ENCODE measurements at places on chromosomes 5 and 9. TPM values are rescaled to one million over a fixed set of nuclear protein-coding genes. Genes with fewer than 3 reads are reported as not detected.
A peak's percentile ranks its signal among the peaks of the same experiment; 100 is the strongest.

The CEP78 gene
- polyA plus RNA-seq: 23.1 TPM

The AGGF1 gene
- polyA plus RNA-seq: 18.1 TPM

The HMCN2 gene
- polyA plus RNA-seq: 4.8 TPM

The PAEP gene
- 0.36 TPM for polyA plus RNA-seq

The ZSWIM6 gene
- polyA plus RNA-seq: 7.9 TPM

The PFN3 gene
- not detected for polyA plus RNA-seq

The IL13 gene
- polyA plus RNA-seq: 0.16 TPM

The CCNO gene
- 0.09 TPM for polyA plus RNA-seq

The LHX6 gene
- polyA plus RNA-seq: 3.3 TPM

The CCDC192 gene
- 0.24 TPM for polyA plus RNA-seq

GRCh38 chr5:122073864-122074263 lies 4.2 kb downstream of the LOX start:
- no peak for DNase-seq

DNA sequence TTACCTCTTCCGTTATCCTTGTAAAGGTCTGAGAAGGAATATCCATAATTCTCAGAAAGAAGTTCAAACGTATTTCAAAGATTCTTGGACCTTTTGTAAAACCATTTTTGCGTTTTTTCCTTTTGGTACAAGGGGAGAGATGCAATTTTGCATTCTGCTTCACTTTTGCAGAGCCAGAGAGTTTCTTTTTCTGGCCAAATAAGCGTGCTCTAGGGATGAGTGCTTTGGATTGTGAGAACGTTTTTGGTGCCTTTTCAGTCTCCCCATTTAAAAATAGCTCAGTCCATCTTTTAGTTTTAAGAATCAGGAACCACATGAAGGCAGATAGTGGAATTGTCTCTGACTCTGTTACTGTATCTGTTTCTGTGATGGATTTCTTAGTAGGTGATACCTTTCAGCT lies 1.5 kb downstream of the ARHGAP26 start:
- DNase-seq: peak; percentile 45

GRCh38 chr9:133355881-133356357 lies 368 bp downstream of the SURF1 start:
- no peak for DNase-seq

- DNase-seq: no peak
These were observed 67.0 kb downstream of the FRMD3 start for GRCh38 chr9:83471241-83471640.

DNA sequence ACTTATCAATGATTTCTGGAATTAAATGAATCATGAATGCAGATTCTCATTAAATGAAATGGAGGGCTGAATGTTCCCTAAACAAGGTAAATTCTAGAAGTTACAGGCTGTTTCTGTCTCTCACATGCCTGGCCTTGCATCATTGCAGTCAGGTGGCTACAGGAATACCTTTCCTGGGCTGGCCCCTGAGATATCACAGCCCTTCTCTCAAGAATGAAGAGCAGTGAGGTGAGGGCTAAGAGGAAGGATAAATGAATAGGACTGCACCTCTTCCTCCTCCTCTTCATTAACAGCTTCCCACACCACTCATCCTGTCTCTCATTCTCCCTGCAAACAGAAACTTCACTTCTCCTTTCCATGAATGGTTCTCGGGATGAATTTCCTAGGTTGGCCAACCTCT lies 22.5 kb downstream of the ARHGEF28 start:
- no peak for DNase-seq

- DNase-seq: no peak
These were observed 1266.2 kb upstream of the CDH18 start for GRCh38 chr5:21254161-21254560.

DNA sequence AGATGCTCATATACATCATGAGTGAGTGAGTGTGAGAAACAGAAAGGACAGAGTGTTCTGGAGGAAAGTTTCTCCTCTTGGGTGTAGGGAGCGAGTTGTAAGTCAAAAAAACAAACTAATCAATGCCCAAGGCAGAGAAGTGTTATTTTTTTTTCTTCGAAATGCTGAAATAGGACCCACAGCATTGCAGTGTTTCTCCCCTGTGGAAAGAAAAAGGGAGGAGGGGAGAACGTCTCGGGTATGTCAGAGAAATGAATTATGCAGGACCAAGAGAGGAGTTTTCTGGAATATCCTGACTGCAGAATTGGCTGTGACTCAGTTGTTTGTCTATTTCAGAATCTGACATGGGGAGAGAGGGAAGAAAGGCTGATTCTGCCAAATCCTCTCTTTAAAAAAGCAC lies 337.9 kb upstream of the RFX3 start:
- DNase-seq: no peak

GRCh38 chr5:78747705-78748359 lies 99.3 kb upstream of the LHFPL2 start:
- DNase-seq: peak; percentile 83

DNA sequence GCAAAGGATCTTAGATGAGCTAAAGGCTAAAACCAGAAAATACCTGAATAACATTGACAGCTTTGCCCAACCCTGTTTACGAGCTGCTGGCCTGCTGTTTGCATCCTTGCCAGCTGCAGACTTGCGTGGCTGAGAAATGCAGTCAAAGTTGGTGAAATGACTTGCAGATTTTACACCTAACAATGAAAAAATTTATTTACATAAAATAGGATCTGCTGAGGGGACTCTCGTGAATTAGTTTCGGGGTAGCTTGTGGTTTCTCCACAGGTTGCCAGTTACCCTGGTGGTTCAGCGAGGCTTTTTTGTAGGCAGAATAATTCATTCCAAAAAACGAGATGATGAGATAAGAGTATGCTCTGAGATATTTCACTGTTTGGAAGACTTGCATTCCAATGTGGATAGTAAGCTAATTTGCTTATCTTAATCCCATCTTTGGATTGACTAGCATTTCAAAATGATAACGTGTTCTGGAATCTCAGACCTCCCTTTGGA lies 65.7 kb upstream of the FANCC start:
- no peak for DNase-seq

DNA sequence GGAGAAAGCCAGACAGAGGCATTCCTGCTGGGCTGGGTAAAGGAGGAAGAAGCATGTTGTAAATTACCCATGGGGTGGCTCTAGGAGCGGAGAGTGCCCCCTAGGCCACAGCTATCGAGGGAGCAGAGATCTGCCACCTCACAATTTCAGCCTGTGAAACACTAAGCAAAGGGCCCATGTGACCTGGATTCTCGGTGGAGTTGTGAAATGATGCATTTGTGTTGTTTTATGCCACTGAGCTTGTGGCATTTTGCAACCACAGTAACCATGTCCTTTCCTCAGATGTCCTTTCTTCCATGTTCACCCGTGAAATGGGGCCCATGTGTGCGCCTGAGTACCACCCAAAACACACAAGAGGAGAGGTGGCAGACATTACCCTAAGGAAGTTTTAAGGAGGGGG lies 159.3 kb downstream of the SYK start:
- no peak for DNase-seq

DNA sequence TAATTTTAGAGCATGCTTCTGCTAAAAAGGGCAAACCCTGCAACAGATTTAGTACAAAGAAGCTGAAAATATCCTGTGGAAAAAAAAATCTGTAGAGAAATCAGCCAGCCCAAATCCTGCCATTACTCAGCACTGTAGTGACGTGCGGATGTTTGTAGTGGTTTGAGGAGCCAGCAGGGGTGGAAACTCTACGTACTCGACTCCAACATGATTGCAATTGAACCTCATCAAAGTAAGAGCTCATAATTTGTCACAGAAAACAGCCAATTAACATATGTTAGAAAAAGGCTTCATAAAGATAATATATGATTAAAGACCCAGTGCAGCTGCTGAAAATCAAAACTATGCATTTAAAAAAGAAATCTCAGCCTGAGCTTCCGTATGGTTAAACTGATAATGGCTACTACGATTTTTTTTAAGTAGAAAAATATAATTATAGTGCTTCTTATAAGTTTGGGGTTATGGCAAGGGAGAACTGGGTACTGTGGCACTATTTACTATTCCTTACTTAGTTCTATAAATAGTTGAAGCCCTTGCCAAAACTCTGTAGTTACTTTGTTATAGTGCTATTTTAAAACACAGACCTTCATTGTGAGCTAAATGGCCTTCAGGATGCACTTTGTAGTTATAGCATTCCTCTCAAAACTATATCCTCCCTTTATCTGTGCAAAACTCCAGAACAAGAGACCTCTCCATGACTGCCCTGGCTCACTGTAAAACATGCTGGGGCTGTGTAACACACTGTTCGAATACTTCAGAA lies 49.4 kb downstream of the MEF2C start:
- DNase-seq: peak; percentile 69

DNA sequence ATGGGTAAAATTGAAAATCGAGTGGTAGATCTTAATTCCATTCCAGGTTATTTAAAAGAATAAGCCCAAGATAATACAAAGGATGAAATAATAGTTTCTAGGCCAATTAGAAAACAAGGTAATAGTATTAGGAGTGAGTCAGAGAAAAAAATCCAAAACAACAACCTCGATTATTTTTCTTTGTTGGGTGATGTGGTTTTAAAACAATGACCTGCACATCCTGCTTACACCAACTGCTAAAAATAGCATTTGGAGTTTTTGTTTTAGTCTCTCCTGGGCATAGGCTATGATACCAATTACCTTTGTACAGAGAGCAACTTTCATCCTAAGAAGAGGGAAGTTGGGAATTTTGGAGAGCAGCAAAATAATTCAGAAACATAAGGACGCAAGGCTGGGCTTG lies 101.7 kb upstream of the MYO10 start:
- no peak for DNase-seq

GRCh38 chr9:128136816-128137793 lies 9.6 kb upstream of the PTGES2 start:
- no peak for DNase-seq

DNA sequence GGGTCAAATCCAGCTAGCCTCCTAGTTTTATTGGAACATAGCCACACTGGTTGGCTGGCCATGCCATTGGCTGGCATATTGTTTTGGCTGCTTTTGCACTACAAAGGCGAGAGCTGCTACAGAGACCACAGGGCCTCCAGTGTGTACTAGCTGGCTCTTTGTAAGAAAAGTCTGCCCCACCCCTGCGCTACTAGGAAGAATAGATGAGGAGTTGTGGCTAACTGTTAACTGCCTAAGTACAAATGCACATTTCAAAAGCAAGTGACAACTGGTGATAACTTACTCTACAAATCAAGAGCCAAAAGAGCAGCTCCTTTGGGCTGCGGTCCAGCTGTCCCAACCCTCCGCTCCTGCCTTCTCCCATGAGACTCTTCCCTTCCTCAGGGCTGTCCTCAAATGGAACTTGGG lies 63.9 kb downstream of the SERINC5 start:
- DNase-seq: peak; percentile 50

DNA sequence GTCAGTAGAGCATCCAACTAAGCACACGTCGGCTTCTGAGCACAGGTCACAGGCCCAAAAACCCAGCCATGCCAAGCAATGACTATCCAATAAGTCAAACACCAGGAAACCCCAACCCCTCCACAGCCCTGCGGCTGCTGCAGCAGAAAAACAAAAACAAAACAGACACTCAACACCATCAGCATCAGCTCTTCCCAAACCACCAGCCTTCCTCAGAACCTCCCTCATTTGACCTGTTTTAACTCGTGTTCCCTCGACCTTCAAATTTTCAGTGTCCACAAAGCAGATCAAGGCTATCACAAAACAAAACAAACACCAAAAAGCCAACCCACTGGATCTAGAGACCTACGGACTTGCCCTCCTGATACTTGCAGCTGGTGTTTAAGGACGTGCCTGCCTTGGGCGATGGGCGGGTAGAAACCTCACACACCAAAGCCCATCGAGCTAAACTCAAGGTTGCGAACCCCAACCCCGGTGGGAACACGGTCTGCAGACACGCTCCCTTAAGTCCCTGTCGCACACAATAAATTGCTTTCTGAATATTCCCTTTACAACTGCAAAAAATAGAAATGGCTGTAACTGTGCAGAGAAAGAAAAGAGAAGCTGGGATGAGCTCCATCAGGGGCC lies 247.1 kb upstream of the ANKRD55 start:
- DNase-seq: no peak

GRCh38 chr9:117869287-117869686 lies 165.1 kb downstream of the TLR4 start:
- no peak for DNase-seq

- no peak for DNase-seq
These were observed 172.6 kb downstream of the MAN2A1 start for GRCh38 chr5:109862301-109862700.

GRCh38 chr5:115461093-115461492 lies 83.5 kb downstream of the FEM1C start:
- no peak for DNase-seq

GRCh38 chr5:102249381-102249780 lies 46.7 kb downstream of the SLCO4C1 start:
- DNase-seq: no peak

- DNase-seq: no peak
These were observed 388.0 kb downstream of the ICE1 start for GRCh38 chr5:5810461-5810860.

GRCh38 chr5:30808996-30809395 lies 384.5 kb upstream of the CDH6 start:
- DNase-seq: peak; percentile 30

DNA sequence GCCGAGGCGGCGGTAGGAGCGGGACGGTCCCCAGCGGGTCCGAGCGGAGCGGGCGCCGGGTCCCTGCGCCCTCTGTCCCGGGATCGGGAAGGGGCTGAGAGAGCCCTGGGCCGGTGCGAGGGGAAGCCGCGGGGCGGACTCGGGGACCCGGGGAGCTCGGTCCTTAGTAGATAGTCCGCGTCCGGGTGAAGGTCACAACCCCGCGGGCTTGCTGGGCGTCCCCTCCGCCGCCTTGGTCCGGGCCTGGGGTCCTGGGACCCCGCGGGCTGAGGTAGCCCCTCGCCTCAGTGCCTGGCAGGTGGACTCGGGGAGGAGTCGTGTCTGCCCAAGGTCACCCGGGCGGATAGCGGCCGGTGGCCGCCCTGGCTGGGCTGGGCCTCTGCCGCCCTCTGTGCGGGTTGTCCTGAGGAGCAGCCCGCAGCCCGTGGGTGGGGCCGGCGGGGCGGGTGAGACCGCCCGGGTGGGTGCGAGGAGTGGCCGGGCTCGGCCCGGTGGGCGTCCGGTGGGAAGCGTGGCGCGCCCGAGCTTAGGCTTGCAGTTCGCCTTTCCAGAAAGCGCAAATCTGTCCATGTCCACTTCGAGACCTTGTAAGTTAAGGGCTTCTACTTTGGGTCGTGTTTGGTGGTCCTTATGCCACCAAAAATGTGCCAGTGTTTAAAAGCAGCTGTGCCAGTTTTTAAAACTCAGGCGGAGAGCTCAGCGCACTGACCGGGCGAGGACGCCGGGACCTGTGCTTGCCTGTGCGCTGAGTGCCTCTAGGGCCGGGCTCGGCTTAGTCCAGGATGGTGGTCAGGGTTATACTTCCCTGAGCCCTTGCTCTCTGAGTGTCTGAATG lies 554 bp downstream of the SDHA start:
- no peak for DNase-seq

GRCh38 chr5:105218018-105218417 lies 1655.4 kb upstream of the NUDT12 start:
- no peak for DNase-seq

Measured in muscle of back (tissue), 13 donors.